Osteocyte (in vitro differentiated cells): ENCODE measurements at places on chromosomes 3 and 15. TPM values are rescaled to one million over a fixed set of nuclear protein-coding genes. Genes with fewer than 3 reads are reported as not detected.

ENTPD3 gene
- not detected in 2 replicates for total RNA-seq

SERF2 gene
- total RNA-seq = 1,268 and 1,325 TPM in 2 replicates

STAC gene
- total RNA-seq = not detected in 2 replicates

CTXN2 gene
- not detected in 2 replicates for total RNA-seq

DNA sequence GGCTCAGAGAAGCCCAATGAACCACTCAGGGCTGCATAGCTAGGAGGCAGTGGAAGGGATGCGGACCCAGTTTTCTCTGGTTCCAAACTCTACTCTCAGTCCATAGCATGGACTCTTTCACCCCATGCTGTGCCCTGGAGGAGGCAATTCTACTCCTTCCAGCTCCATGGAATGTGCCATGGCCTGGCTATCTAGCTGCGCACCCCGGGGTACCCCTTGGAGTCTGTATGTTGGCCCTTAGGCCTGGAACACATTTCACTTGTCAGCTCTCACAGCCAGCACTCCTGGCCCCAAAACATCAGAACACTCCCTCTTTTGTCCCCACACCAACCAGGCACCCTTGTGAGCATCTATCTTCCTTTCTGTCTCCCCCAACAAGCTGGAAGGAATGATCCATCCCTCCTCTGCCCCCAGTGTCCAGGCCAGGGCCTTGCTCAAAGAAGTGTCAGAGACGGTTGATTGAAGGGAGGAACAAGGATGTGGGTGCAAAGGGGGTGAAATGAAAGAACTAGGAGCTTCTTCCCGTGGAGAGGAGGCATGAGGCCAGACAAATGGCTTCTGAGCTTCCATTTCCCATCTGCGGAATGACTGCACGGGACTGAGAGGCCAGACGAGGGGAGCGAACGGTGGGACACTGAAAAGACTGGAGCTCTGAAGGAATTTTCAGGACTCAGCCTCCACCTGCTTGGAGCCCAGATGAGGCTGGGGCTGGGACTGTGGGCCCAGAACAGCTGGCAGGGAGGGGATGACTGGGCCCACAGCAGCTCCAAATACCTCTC lies 2.8 kb downstream of the PRSS50 start:
- H3K36me3 ChIP-seq = no peaks in the 10 kb centered on the region
- no peaks in the 10 kb centered on the region for H3K4me1 ChIP-seq
- H3K4me3 ChIP-seq = no peak overlapping the region
- H3K27me3 ChIP-seq = peaks cover 21% of the 10 kb centered on the region

- peaks cover 1% of the 10 kb centered on the region for H3K36me3 ChIP-seq
- peaks cover 3% of the 10 kb centered on the region for H3K4me1 ChIP-seq
- H3K27ac ChIP-seq = no peak overlapping the region
- no peak for DNase-seq
- H3K4me3 ChIP-seq = no peak overlapping the region
- no peaks in the 10 kb centered on the region for H3K27me3 ChIP-seq
These were observed 177.1 kb upstream of the GALNT15 start for GRCh38 chr3:15997274-15997943.

DNA sequence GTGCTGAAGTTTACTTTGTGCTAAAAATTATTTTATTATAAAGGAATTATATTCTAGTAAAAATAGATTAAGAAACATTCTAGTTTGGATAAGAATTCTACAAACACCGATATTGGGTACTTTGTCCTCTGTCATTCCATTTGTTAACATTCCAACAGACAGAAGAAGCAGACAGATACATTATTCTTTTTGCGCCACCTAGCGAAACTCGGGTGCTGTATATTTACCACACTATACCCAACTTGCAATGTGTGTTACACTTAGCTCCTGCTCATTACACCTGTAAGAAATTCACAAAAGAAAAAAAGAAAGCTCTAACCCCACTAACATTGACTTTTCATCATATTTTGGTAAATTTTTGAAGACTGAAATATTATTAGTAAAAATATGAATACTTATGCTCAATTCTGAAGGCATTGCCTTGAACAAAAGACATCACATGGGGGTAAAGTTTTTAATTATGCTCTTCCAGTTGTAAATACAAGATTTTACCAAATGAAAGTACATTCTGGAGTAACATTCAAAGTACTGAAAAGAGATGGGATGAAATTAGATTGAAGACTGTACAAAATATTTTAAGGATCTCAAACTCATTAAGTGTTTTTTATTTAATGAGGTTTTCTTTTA lies 136.5 kb upstream of the MLF1 start:
- no peaks in the 10 kb centered on the region for H3K4me1 ChIP-seq
- peaks cover 2% of the 10 kb centered on the region for H3K36me3 ChIP-seq
- no peak overlapping the region for H3K4me3 ChIP-seq
- DNase-seq = no peak

GRCh38 chr15:101805605-101806345 lies 2.5 kb downstream of the OR4F6 start:
- H3K27me3 ChIP-seq = peaks cover 13% of the 10 kb centered on the region
- H3K4me1 ChIP-seq = no peaks in the 10 kb centered on the region
- no peak for DNase-seq
- H3K4me3 ChIP-seq = no peak overlapping the region

- H3K27ac ChIP-seq = no peak overlapping the region
- H3K4me1 ChIP-seq = peaks cover 13% of the 10 kb centered on the region
- no peaks in the 10 kb centered on the region for H3K27me3 ChIP-seq
- H3K4me3 ChIP-seq = no peak overlapping the region
These were observed 139.2 kb upstream of the WNT5A start for GRCh38 chr3:55626279-55626665.

DNA sequence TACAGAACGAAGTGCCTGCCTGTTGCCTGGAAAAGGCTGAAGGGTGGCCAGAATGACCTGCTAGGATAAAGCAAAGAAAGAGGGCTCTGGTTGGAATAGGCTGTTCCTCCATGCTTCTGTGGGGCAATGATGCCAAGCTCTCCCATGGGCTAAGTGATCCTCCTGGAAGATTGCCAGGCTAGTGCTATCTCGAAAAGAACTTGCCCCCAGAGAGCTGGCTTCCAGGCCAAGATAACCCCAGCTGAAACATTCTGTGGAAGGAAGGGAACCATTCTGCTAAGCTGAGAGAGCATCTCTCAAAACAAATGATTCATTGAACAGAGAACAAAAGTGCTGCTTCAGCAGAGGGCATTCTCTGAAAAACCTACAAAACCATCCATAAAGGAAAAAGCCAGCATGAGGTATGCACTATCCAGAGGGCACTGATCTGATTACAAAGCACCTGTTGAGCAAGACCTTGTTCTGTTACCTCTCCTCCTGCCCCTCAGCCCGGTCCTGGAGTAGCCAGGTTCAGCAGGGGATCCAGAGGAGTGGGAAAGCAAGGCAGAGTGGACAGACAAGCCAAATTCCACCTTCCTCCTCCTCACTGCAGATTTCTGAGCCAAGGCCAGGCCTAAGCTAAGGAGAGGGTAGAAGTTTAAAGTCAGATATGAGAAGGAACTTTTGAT lies 31.9 kb upstream of the SPRED1 start:
- no peak for DNase-seq
- no peak overlapping the region for H3K4me3 ChIP-seq
- no peaks in the 10 kb centered on the region for H3K36me3 ChIP-seq
- no peak overlapping the region for H3K27ac ChIP-seq
- H3K27me3 ChIP-seq = no peaks in the 10 kb centered on the region
- peaks cover 16% of the 10 kb centered on the region for H3K4me1 ChIP-seq

DNA sequence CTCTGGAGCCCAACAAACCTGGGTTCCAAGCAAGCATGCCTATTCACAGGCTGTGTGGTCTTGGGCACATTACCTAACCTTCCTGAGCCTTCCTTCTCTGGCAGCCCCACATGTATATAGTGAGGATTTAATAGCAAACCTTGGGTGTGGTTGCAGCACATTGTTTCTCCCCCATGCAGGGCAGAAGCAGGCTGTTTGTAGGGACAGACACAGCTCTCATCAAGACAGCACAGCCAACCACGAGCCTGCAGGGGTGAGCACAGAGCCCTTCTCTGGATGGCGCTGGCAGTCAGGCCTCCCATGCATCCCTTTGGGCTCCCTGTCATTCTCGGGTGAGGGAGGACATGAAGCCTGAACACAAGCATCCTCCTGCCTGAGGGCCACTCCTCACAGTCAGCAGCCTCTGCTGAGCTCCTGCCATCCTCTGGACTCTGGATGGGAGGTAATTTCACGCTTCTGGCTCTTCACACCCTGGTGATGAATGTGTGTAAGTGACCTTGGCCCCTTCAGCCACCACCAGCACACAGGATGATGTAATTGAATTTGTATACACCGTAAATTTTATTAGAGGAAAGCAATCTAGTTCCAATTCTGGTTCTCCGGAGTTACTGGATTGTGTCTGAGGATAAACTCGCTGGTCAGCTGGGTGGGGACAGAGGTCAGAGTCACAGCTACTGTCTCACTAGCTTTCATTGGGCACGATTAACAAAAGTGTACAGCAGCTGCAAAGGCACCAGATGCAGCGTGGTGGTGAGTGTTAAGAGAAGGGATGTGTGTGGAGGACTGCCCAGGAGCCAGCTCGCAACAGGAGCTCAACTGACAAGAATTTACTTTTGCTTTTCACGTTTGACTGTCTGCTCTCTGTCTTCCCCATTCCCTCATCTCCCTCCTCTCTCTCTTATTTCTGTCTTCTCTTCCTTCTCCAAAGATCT lies 118.1 kb downstream of the CLSTN2 start:
- no peak overlapping the region for H3K27ac ChIP-seq
- H3K4me3 ChIP-seq = no peak overlapping the region
- peaks cover 2% of the 10 kb centered on the region for H3K4me1 ChIP-seq

- H3K4me1 ChIP-seq = peaks cover 39% of the 10 kb centered on the region
- H3K36me3 ChIP-seq = peaks cover 31% of the 10 kb centered on the region
- peak overlapping the region; percentile 50 for H3K27ac ChIP-seq
- H3K4me3 ChIP-seq = no peak overlapping the region
- DNase-seq = no peak
These were observed 46.9 kb downstream of the RLBP1 start for GRCh38 chr15:89174476-89174875.

DNA sequence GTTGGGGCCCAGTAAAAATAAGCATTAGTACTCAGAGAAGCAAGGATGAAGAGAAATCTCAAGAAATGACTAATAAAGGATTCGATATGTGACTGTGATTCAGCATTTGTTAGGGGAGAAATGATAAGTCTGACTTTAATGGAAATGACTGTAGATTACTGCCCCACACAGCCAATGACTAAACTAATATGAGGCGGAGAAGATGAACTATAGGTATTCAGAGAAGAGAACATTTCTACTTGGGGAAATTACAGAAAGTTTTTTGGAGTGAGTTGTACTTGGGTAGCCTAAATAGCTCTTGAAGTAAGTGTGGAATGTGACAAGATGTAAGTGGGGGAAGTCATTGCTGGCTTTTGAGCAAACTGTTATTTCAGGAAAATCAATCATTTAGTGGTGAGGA lies 380.0 kb downstream of the PDCD6IP start:
- no peak for DNase-seq
- H3K36me3 ChIP-seq = peaks cover 30% of the 10 kb centered on the region
- H3K4me3 ChIP-seq = peak overlapping the region; percentile 59
- peaks cover 92% of the 10 kb centered on the region for H3K4me1 ChIP-seq
- peak overlapping the region; percentile 83 for H3K27ac ChIP-seq

- H3K4me3 ChIP-seq = no peak overlapping the region
- H3K36me3 ChIP-seq = no peaks in the 10 kb centered on the region
- peak overlapping the region; percentile 77 for H3K27ac ChIP-seq
- DNase-seq = peak; percentile 15
- H3K27me3 ChIP-seq = no peaks in the 10 kb centered on the region
These were observed 52.9 kb upstream of the TBL1XR1 start for GRCh38 chr3:177250151-177250550.

DNA sequence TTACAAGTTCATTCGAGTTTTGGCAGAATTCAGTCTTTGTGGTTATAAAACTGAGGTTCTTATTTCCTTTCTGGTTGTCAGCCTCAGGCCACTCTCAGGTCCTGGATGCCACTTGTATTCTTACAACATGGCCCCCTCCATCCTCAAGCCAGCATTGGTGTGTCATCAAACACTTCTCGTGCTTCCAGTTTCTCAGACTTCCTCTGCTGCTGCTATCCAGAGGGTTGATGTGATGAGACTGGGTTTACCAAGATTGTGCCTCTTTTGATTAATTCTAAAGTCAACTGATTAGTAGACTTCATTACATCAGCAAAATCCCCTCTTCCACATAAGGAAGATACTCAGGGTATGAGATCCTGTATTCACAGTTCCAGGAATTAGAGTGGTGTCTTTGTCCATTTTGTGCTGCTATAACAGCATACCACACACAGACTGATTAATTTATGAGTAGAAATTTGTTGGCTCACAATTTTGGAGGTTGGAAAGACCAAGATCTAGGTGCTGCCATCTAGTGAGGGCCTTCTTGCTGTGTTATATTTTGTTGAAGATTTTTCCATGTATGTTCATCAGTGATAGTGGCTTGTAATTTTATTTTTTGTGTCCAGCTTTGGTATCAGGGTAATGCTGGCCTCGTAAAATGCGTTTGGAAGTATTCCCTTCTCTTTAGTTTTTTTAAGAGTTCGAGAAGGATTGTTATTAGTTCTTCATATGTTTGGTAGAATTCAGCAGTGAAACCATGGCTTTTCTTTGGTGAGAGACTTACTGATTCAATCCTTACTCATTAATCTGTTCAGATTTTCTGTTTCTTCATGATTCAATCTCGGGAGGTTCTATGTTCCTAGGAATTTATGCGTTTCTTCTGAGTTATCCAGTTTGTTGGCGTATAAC lies 11.1 kb downstream of the LRCH3 start:
- peak overlapping the region; percentile 14 for H3K27ac ChIP-seq
- peaks cover 2% of the 10 kb centered on the region for H3K36me3 ChIP-seq
- DNase-seq = no peak
- H3K27me3 ChIP-seq = no peaks in the 10 kb centered on the region
- peaks cover 53% of the 10 kb centered on the region for H3K4me1 ChIP-seq

GRCh38 chr3:9779075-9779593 lies 9.4 kb upstream of the CAMK1 start:
- no peaks in the 10 kb centered on the region for H3K27me3 ChIP-seq
- no peak overlapping the region for H3K4me3 ChIP-seq
- H3K36me3 ChIP-seq = peaks cover 17% of the 10 kb centered on the region

GRCh38 chr15:38576261-38576660 lies 11.6 kb upstream of the RASGRP1 start:
- no peak for DNase-seq
- no peak overlapping the region for H3K27ac ChIP-seq
- no peaks in the 10 kb centered on the region for H3K36me3 ChIP-seq

DNA sequence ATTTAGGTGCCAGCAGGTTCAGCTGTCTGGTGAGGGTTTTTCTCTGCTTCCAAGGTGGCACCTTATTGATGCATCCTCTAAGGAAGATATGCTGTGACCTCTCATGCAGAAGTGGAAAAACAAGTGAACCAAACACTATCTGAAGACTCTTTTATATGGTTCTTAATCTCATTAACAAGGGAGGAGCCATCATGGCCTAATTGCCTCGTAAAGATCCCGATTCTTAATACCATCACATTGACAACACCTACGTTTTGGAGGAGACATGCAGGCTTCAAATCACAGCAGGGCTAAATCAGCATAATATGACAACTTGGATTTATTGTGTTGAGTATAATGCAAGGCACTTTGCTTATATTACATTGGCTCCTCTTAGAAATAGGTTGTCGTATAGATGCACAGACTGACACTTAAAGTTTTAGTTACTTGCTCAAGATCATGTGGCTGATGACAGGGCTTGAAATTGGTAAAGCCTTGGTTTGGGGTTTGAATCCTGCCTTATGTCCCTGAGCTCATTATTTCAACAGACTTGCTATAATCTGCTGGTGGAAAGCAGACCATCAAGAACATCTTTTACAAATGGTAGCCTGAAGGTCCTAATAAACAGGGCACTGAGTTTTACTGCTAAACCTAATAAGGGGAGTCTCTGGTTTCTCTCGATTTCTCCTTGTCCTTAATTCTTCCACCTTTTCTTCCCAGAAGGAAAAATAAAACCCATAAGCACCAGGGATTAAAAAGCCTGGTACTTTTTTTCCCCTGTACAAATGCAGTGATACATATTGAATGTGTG lies 88.2 kb downstream of the PTPRG start:
- H3K27ac ChIP-seq = no peak overlapping the region
- peaks cover 3% of the 10 kb centered on the region for H3K4me1 ChIP-seq
- H3K36me3 ChIP-seq = peaks cover 3% of the 10 kb centered on the region
- H3K27me3 ChIP-seq = peaks cover 33% of the 10 kb centered on the region
- no peak overlapping the region for H3K4me3 ChIP-seq
- DNase-seq = no peak
